H7 (cell line): ENCODE measurements at places on chromosomes 5 and 9. TPM values are rescaled to one million over a fixed set of nuclear protein-coding genes. Genes with fewer than 3 reads are reported as not detected.

Gene MCCC2
- total RNA-seq, result 53.1 and 60.7 TPM in 2 replicates

Gene TRAPPC13
- 23.0 and 28.7 TPM in 2 replicates for total RNA-seq

- no peak for DNase-seq
Measured at GRCh38 chr5:161305601-161306000, 240.9 kb downstream of the GABRB2 start.

DNA sequence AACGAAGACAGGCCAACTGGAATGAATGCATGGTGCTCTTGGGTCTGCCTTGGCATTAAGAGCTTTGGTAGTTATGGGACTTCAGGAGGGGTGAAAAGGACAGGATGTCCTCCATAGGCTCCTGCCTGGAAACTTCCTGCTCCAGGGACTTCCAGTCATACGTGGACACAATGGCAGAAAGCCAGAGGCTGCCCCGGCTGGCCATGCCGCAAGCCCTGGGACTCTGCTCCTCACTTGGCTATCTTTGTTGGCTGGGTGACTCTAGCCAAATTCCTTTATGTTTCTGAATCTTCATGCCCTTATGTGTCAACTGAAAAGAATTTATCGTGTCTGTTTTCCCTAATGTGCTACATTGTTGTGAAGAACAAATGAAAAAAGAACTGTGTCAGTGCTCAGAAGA lies 136.9 kb downstream of the SIL1 start:
- DNase-seq, result no peak

DNA sequence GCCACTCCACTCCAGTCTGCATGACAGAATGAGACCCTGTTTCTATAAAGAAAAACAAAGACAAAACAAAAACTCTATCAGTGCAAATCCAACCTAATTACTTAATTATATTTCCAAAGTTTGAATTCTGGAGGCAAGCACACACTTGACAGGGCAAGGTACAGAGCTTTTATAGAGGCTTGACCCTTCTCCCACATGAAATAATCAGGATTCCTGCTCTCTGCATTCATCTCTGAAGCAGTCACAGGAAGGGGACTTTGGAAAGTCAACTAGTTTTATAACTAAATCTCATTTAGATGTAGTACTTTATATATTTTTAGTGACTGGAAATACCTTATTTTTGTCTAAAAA lies 91.9 kb upstream of the CHD1 start:
- no peak for DNase-seq

GRCh38 chr5:127421471-127421870 lies 96.0 kb upstream of the PRRC1 start:
- no peak for DNase-seq

GRCh38 chr5:57327561-57328367 lies 153.9 kb downstream of the GPBP1 start:
- no peak for DNase-seq

- no peak for DNase-seq
Measured at GRCh38 chr5:40928886-40929448, 19.7 kb downstream of the C7 start.
